Pulmonary artery endothelial cell (primary cell): ENCODE measurements at places on chromosomes 5 and 9. TPM values are rescaled to one million over a fixed set of nuclear protein-coding genes. Genes with fewer than 3 reads are reported as not detected.

Gene PCDHB13
- 0.33 and 0.99 TPM in 2 replicates for total RNA-seq

Gene PCDHGB1
- total RNA-seq = 0.59 and 0.63 TPM in 2 replicates

Gene PDLIM7
- total RNA-seq = 82.4 and 89.8 TPM in 2 replicates

Gene PRRC1
- total RNA-seq = 37.7 and 38.1 TPM in 2 replicates

Gene WDR31
- 1.0 and 1.4 TPM in 2 replicates for total RNA-seq

Gene PLEKHG4B
- not detected in 2 replicates for total RNA-seq

Gene FBN2
- total RNA-seq = 16.8 and 73.7 TPM in 2 replicates

Gene IL7R
- 0.39 and 1.2 TPM in 2 replicates for total RNA-seq

Gene SCGB3A1
- total RNA-seq = not detected in 2 replicates

Gene FAM221B
- not detected in 2 replicates for total RNA-seq

Gene KIF20A
- 47.2 and 125 TPM in 2 replicates for total RNA-seq

Gene ARSI
- total RNA-seq = 0.04 TPM in 1 of 2 replicates, not detected in the other

Gene SPINK13
- total RNA-seq = not detected in 2 replicates

Gene GLDC
- total RNA-seq = 16.5 and 19.4 TPM in 2 replicates

Gene CDH6
- under 0.01 and 0.11 TPM in 2 replicates for total RNA-seq

Gene IFNE
- 0.92 and 1.0 TPM in 2 replicates for total RNA-seq

Gene SWI5
- 32.4 and 32.5 TPM in 2 replicates for total RNA-seq

Gene GFI1B
- total RNA-seq = not detected in 2 replicates

Gene PCDHB15
- total RNA-seq = 0.26 and 0.95 TPM in 2 replicates

Gene P4HA2
- 68.0 and 88.6 TPM in 2 replicates for total RNA-seq
